Heart left ventricle (tissue), 16 donors: ENCODE measurements at places on chromosomes 1 and 21. TPM values are rescaled to one million over a fixed set of nuclear protein-coding genes. Genes with fewer than 3 reads are reported as not detected.

DNA sequence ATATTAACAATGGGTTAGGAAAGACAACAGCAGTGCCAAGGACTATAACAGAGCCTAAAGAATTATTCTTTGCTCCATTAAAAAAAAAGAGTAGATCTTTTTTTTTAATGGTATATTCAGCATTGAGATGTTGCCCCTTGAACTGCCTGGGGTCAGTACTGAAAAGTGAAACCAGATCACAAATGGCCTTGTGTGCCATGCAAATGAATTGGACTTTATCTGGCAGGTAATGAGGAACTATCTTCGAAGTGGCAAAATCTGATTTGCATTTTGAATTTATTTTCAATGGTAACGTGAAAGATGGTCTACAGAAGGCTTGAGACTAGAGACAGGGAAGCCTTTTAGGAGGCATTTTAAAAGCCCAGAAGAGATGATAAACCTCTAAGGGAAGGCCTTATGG, 21.4 kb upstream of the PKN2 start:
- no peak for DNase-seq

- no peak for DNase-seq
Measured at GRCh38 chr1:38567401-38567800, 292.2 kb downstream of the RRAGC start.

DNA sequence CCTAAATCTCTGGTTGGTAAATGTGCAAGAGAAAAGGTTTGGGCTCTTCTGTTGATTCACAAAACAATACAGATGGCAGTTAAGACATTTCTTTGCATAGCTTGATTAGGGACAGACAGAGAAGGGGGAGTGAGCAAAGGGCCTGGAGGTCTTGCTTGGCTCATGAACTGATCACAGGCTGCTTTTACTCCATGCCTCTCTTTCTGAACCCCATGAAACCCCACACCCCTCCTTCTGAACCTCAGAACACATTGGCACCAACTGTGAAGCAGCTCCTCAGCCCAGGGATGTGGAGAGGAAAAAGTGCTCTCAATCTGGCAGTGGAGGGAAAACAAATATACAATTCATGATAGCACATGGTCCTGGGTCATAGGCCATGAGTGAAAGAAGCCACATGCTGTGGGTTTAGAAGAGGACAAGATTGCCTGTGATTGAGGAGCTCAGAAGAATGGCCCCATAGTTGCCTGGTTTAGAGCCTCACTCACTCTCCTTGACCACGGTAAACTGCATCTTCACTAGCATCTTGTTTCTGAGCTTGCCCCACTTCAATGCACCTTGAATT, 111.6 kb upstream of the GADD45A start:
- no peak for DNase-seq

DNA sequence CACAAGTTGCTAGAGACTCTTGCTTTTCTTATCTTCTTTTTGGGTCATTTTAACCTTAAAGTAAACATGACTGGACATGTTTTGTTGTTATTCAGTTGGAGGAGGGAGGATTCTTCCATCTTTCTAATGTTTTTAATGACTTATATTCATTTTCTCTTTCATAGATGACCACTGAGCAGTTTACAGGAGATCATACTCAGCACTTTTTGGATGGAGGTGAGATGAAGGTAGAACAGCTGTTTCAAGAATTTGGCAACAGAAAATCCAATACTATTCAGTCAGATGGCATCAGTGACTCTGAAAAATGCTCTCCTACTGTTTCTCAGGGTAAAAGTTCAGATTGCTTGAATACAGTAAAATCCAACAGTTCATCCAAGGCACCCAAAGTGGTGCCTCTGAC, 11.9 kb downstream of the DYRK3 start:
- no peak for DNase-seq

DNA sequence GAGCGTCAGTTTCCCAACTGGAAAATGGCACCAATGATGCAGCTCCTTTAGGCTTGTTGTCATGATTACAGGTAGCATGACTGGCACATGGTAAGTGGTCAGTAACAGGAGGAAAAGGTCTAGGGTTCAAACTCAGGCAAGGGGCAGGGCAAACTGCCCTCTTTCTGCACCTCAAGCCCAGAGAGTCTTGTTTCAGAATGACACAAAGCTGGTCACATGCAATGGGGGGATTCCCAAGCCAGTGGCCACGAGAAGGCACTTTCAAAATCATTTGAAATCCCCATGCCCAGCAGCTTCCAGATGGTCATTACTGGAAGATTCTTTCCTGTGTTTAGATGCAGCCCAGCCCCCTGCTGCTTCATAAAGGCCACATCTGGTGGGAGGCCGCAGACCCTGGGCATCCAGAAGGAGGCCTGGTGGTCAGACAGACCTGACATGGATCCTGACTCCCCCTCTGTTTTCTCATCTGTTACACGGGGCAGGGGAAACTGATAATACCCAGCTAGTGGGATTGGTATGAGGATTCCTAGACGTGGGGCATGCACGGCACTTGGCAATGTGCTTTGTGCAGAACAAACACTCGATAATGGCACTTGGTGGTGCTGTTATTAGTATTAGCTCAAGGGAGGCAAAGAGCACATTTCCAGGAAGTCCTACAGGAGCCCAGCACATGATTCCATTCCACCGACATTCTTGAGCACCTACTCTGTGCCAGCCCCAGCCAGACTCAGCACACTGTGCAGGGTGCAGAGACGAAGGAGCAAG, 6.9 kb upstream of the PLA2G2D start:
- no peak for DNase-seq

DNA sequence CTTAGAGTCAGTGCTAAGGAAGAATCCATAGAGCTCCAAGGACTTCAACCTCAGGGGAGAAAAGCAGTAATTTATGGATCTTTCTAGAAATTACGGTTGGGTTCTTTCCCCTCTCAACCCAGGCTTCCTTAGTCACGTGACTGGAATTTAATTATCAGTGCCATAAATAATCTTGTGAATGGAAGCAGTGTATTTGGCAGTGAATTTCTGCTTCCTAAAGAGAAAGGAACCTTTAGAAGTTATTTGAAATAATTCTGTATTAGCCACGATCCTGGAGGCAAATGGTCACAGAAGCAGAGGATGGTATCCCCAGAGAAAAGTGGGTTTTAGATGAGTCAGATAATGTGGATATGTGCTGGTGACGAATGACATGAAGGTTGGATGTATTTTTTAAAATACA, 89.6 kb downstream of the NFIA start:
- no peak for DNase-seq

GRCh38 chr1:201218409-201218808, 27.8 kb downstream of the IGFN1 start:
- DNase-seq: no peak

- DNase-seq: no peak
Measured at GRCh38 chr1:232562855-232563510, 67.0 kb downstream of the SIPA1L2 start.

DNA sequence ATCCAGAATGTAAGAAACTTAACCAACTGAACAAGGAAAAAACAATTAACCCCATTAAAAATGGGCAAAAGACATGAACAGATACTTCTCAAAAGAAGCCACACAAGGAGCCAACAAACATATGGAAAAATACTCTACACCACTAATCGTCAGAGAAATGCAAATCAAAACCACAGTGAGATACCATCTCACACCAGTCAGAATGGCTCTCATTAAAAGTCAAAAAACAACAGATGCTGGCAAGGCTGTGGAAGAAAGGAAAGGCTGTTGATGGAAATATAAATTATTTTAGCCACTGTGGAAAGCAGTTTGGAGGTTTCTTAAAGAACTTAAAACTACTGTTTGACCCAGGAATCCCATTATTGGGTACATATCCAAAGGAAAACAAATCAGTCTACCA, 51.2 kb downstream of the RGS4 start:
- no peak for DNase-seq

DNA sequence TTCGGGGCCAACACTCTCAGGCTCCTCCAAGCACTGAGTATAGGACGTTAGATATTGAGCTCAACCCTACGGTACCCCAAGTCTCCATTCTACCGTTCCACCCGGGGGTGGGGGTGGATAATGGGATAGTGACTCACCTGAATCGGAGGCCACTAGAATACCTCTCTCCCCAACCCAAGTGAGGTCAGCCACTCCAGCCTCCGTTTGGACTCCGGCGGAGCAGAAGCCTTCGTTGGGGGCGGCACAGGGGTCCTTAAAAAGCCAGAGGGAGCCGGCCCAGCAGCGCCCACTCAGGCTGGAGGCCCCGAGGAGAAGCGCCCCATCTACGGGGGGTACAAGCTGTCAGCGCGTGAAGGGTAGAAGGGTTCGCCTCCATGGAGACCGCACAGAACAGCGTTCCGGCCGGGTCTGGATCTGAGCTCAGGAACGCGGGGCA, 556 bp downstream of the WDR77 start:
- no peak for DNase-seq

- DNase-seq: no peak
Measured at GRCh38 chr1:224432672-224433040, 1.9 kb downstream of the WDR26 start.

GRCh38 chr1:241611063-241611462, 29.1 kb downstream of the CHML start:
- no peak for DNase-seq

GRCh38 chr1:165052936-165053335, 303.6 kb downstream of the LMX1A start:
- no peak for DNase-seq

DNA sequence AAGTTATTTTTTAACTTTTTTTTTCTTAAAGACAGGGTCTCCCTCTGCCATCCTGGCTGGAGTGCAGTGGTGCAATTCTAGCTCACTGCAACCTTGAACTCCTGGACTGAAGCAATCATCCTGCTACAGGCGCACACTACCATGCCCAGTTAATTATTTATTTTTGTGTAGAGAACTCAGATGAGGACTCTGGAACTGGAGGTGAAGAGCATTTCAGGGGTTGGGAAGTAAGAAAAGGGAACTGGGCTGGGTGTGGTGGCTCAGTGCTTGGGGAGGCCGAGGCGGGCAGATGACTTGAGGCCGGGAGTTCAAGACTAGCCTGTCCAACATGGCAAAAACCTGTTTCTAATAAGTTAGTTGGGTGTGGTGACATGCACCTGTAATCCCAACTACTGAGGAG, 28.9 kb downstream of the SLC35F3 start:
- DNase-seq: no peak

The COP1 gene
- total RNA-seq: 27.0 TPM

The MROH9 gene
- not detected for total RNA-seq

The CFHR4 gene
- total RNA-seq: not detected

The SLAMF1 gene
- total RNA-seq: 0.79 TPM

The TP73 gene
- total RNA-seq: not detected

The DMBX1 gene
- total RNA-seq: not detected
